SK-N-MC (cell line): ENCODE measurements at places on chromosomes 5 and 9.

- DNase-seq: no peak
Measured at GRCh38 chr9:26026423-26027100, 348.3 kb upstream of the TUSC1 start.

DNA sequence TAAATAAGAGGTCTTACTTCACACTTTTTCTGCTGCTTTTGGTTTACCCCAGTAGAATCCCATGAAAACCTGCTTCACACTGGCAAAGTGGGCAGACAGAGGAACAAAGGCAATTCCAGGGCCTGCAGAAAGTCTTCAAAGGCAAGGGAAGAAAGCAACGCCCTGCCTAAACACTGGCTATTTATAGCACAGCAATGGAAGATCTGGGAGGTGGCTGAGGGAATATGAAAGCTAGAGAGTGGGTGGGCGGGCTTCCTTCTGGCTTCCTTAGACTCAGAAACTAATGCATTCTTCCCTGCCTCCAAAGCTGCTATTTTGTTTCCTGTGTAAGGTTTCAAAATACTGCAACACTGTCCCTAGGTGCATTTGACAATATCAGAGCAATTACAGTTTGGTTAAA, 46.8 kb downstream of the ELAVL2 start:
- no peak for DNase-seq

DNA sequence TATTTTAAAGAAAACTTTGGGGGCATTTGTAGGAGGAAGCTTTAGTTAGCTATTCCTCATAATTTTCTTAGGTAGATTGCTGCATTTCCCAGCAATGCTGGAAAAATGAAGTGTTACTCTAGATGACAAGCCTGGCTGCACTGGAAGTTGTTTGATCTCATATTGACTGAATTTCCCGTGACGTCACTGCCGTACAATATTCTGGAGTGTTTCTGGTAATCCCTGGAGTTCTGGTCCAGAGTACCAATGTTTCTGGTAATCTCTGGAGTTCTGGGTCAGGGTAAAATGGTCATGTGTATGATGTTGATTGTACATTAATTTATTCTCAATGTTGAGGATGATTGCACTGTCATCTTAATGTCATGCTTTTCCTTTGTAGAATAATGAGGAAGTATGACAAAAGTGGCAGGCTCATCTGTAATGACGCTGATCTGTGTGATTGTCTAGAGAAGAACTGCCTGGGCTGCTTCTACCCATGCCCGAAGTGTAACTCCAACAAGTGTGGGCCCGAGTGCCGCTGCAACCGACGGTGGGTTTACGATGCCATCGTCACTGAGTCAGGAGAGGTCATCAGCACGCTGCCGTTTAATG, 26.2 kb downstream of the ARL14EPL start:
- no peak for DNase-seq

DNA sequence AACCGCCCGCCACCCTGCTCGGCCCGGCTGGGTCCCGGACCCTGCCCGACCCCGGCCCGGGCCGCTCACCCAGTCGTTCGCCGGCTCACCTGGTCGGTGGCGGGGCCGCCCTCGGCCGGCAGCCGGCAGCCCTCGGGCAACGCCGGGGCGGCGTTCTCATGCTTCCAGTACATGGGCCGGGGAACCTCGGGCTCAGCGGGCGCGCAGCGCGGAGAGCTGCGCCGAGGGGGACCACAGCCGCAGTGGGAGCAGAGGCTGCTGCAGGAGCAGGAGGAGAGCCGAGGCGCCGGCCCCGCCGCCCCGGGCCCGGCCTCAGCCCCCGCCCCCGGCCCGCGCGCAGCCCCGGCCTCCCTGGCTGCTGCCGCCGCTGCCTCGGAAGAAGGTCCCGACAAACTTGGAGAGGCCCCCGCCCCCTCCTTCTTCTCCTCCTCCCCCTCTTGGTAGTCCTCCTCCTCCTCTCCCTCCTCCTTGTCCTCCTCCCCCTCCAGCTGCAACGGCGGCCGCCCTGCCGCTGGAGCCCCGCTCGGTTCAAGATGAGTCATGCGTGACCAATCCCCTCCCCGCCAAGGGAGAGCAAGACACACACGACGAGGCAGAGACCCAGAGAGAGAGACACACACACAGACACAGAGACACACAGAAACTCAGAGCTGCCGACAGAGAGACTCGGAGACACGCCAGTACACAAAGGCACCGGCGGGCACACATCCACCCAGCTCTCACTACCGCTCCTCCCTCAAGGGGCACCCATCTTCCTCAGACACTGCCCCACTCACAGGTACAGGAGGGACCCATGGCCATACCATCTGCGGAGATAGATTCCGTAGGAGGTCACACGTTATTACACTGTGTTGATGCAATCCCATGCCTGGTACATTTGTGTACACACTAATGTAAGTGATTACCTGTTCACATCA, at the start of gene LHX6:
TSS of gene LHX6 (minus strand) at position 390 of the 917 bp plus-strand sequence. CDS start at position 173, 217 bp downstream.
- no peak for DNase-seq

- DNase-seq: no peak
Measured at GRCh38 chr9:114643896-114644295, 13.7 kb downstream of the TEX53 start.

GRCh38 chr5:146052780-146053179, 52.6 kb downstream of the PLAC8L1 start:
- no peak for DNase-seq

DNA sequence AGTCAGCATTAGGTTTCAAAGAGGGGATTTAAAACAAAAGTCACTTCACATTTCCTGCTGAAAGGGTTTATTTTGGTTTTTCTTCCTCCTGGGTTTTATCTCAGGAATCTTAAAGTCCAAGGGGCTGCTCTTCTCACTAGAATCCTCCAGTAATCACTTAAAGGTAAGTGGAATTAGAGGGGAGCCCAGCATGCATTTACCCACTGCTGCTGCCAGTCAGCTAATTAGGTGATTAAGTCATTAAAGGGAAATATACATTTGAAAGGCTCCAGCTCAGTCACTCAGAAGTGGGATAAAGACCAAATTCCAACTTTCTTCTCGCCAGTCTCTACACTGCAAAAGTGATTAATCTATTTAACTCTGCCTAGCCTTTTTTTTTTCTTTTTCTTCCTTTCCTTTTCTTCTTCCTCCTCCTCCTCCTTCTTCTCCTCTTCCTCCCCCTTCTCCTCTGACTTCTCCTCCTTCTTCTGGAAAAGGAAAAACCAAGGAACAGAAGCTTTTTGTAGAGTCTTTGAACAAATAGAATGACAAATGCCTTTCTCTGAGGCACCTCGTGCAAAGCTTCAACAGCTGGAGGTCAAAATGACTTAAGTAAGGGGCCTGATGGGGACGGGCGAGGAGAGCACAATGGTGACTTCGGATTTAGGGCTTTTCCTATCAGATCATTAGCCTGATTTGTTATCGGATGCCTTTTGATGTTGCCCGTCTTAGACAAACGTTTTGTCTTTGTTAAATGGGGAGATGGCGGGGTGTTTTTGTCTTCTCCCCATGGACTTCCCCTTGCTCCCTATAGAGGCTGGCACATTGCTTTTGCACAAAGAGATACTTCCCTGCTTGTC, 617.6 kb downstream of the IRX1 start:
- DNase-seq: no peak

DNA sequence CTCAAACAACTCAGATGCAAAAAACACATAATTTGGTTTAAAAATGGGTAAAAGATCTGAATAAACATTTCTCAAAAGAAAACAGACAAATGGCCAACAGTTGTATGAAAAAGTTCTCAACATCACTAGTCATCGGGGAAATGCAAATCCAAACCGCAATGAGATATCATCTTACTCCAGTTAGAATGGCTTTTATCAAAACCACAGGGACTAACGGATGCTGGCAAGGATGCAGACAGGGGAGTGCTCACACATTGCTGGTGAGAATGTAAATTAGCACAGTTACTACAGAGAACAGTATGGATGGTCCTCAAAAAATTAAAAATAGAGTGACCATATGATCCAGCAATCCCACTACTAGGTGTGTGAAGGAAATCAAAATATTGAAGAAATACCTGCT, 589.1 kb upstream of the ADAMTS16 start:
- DNase-seq: no peak

DNA sequence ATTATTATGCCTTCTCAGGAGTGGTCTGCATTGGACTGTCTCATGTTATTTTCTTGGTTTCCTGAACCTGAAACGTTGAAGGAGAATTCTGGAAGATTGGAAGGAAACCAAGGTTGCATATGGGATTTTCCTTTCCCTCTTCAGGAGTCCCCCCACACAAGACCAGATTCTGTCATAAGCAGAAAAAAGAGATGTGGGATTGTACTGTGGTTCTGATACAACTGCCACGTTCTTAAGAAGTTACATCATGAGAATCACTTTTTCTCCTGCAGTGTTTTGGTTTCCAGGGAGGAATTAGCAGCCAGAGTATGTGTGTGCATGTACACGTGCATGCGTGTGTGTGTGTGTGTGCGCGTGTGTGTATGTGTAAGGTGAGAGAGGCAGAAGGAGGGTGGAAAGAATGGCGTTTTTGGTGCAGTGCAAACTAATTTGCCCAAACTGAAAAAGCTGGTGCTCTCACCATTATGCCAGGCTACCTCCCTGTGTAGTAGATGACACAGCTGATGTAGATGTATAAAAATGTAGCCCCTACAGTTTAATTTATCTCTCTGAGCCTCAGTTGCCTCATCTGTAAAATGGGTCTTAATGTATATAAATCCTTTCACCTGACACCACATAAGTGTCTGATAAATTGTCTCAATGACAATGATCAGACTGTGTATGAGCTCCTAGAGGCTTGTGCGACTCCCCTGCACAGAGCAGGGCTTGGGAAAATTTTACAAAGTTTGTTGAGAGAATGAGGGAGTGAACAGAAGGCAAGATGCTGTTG, 38.6 kb downstream of the RALGPS1 start:
- no peak for DNase-seq

- DNase-seq: no peak
Measured at GRCh38 chr5:158727771-158728311, 371.9 kb downstream of the EBF1 start.

DNA sequence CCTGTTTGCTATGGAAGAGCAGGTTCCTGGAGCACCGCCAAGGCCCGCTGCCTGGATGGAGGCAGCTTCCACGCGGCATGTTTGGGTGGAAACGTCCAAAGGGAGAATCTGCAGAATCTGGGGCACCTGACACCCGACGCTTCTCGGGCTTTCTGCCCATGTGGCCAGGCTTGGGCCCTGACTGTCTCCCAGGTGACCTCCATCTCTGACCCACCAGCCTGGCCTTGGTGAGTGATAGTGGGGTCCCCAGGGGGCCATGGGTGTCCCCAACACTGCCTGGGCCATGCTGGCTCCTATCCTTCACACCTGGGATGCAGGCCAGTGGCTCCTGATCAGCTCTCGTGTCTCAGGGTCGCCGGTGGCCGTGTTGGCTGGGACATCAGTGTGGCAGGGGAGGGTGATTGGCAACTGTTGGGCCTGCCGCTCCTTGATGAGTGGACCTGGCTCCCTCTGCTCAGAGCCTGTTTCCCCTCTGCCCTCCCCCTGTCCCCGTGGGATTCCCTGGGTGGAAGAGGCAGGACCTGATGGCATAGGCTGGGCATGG, 34.0 kb downstream of the GLT6D1 start:
- no peak for DNase-seq

GRCh38 chr9:29449306-29449705, 1876.0 kb upstream of the C9orf72 start:
- no peak for DNase-seq

DNA sequence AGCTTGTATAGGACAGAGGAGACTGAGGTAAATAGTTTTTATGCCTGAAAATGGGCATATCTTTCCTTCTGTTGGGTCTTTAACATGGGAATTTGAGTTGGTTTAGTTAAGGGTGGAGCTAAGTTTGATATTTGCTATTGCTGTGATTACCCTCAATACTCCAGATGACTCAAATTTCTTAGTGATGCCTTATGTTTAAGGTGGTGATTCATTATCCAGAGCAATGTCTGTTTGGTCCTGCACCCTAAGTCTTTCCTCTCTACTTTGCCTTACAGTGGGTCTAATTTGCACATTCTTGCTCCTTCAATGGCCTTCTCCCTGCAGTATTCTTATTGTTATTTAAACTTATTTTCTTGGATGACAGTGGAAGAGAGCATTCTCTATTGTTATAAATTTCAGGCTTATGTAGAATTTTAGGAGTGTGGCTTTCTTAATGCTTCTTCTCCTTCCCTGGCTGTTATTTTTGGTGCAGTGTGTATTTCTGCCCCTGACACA, 312.9 kb upstream of the RPS23 start:
- DNase-seq: no peak

- no peak for DNase-seq
Measured at GRCh38 chr9:115883467-115884329, 269.9 kb upstream of the PAPPA start.

DNA sequence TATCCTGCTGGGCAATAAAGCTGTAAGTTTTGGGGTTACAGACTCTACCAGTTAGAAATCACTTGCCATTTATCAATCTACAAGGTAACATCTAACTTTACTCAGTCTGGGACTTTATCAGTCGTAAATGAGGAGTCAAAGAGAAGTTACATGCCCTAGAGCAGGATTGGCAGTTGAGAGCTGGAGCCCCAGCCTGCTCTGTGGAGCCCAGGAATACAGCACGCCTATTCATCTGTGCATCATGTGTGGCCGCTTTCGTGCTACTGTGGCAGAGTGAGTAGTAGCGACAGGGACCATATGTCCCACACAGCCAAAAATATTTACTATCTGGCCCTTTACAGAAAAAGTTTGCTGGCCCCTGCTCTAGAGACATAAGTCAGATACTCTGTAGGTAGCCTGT, 152.5 kb upstream of the NTRK2 start:
- no peak for DNase-seq

DNA sequence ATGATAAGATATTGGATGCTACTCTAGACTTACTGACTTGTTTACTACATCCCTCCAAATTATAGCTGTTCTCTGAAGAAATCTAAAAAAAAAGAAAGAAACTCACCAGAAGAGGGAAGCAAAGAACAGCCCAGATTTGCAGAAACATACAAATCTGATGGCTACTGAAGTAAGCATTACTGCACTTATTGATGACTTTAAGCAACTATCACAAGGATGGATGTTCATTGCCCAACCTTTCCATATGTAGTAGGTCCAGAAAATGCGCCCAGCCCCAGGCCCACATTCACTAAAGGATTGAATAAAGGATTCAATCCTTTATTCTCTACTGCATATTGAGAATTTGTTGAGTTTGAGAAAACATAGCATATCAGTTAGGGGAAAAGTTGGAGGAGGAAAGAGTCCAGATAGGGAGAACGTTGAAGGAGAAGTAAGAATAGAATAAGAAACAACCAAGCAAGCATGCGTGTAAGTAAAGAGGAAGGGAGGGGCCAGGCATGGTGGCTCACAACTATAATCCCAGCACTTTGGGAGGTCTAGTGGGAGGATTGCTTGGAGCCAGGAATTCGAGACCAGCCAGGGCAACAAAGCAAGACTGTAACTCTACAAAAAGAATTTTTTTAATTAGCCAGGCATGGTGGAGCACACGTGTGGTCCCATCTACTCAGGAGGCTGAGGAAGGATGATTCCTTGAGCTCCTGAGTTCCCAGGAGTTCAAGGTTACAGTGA, 33.8 kb upstream of the DTWD2 start:
- DNase-seq: no peak

- DNase-seq: no peak
Measured at GRCh38 chr5:158233735-158234322, 374.9 kb upstream of the CLINT1 start.

- DNase-seq: no peak
Measured at GRCh38 chr9:71383308-71383940, 262.0 kb upstream of the TRPM3 start.
